ENCODE measurements at places on chromosomes 6 and 20.

DNA sequence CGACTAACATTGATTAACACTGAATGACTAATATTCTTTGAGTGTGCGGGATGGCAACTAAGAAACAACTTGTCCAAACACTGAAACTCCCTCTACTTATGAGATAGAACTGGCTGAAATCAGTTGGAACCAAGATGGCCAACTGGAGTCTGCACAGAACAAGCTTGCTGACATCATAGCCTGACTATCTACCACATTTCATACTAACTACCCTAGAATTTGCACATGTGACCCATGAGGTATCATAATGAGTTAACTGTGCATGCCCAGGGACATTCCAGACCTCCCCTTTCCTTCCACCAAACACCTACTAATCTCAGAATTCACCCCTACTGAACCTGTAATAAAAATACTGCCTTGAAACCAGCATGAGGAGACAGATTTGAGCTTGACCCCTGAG is 43.2 kb downstream of the PHIP start:
- DNase-seq = no peak

- no peak for DNase-seq
Measured at GRCh38 chr6:140344142-140344913, 969.9 kb upstream of the CITED2 start.

DNA sequence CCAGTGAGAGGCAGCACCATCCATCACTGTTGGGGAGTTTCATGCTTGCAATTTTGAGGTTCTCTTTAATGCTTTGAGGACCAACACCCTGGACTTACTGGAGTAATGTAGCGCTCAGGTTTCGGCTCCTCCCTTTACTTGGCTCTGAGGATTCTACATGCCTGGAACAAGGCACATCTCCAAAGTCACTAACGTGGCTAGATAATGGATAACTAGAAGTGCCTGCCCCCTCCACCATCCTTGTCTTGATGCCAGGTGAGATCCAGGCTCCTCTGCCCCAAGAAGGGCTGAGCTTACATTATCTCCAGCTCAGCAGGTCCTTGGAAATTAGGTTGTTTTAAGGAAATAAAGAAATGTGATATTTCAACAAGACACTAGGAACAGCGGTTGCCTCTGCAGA is 75.5 kb upstream of the ZNFX1 start:
- DNase-seq = no peak

DNA sequence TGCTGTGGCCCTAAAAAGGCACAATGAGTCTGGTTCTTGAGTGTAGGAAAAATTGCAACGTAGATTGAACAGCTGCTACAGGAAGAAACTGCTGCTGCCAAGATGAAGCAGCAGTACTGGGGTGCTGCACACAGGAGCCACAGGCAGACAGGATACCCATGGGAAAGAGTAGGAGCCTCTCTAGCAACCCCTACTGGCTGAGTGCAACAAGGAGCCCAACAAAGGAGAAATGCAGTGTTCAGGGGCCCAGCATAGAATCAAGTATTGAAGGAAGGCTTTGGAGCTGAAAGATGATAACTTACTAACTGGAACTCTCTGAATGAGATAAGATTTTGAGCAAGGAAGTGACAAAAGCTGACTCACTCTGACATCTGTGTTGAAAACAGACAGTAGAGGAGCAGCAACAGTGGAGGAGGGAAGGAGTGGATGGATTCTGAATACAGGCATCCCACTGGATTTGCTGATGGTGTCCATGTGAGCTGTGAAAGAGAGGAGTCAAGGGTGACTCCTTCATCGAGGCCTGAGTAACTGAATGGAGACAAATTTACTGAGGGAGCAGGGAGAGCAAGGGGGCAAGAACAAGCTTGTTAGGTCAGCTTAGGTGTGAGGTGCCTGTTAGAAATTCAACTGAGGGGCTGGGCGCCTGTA is 534.7 kb upstream of the JARID2 start:
- DNase-seq = no peak

GRCh38 chr6:170272341-170273065 is 18.4 kb downstream of the DLL1 start:
- no peak for DNase-seq

DNA sequence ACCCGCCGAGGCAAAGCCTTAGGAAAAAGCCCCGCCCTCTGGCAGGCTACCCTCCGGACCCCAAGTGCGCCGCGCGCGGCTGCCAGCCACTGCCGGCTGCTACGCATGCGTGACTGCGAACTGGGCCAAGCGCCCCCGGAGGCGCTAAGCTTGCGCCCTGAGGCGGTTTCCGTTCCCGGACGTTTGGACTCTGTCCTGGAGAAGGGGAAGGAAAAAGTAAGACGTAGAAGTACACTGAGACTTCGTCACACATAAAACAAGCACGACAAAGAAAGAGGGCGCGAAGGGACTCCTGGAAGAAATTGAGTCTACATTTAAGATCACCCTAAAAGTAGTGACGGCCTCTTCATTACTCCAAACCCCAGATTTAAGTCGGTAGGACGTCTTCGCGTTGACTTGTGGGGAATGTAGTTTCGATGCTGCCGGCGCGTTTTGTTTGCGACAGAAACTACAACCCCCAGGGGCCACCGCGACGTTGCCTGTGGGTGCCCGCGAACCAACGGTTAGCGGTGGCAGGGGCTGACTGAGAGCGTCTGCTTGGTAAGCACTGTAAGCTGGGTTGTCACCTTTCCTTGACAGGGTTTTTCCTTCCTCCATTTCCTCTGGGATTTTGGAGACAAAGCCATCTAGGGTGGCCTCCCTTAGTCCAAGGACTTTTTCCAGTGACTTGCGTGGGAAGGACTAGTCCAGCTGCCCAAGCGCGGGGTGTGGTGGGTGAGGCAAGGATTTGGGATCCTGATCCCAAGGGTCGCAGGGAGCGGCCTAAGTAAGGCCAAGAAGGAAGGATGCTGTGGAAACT is at the start of gene CEP57L1:
Gene CEP57L1 (plus strand): TSS at position 472 of the 799 bp plus-strand sequence. CDS start 49,715 bp downstream, outside the sequence.
- DNase-seq = peak; percentile 97

DNA sequence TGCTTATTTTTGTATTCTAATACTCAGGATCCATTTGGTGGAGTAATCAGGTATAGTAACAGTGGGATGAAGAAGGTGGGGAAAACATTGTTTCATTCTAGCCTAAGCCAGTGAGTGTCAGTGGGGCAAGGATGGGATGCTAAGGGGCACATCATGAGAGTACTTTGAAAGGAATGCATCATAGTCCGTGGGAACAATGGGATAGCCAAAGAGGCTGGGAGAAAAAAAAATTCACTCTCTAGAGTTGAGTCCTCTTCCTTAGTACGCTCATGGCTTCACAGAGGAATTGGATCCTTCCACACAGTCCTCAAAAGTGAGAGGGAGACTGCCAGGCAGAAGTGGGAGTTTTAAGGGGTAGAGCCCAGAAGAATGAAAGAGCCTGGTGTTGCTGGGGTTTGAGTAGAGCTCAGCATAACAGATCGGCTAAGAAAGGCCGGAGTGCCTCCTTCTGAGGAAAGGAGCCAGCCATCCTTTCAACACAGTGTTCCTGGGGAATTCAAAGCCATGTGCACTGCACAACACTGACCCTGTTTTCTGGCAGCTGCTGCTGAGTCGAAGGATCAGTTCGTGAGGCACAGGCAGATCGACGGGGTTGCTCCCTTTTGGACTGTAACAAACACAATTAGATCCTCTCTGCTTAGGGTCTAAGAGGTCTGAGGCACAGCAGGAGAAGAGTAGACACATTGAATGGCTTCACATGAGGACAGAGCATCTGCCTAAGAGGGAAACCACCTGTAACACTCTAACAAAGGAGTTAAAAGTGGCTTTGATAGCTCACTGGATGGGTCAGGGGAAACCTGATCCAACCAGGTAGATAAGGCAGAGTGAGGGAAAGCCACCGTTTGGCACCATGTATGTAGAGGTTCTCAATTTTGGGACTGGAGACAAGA is 61.2 kb downstream of the ELOVL5 start:
- DNase-seq = peak; percentile 27

DNA sequence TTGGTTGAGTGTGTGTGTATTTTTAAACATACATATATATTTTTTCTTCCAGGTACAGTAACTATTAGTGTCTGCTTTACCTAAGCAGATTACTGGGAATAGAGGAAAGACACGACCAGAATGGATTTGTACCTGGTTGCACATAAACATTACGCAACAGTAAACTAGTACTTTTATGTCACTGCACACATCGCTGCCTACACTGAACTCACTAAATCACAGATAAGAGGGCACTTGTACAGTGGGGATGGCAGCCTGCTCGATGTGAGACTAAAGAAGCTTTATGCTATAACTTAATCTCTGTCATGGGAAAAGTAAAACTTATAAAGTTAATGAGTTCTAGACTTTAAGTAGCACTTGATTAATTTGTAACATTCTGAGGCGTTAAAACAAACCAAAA is 89.5 kb upstream of the SIM1 start:
- DNase-seq = no peak

GRCh38 chr20:55744896-55745295 is 260.4 kb downstream of the CBLN4 start:
- DNase-seq = no peak

DNA sequence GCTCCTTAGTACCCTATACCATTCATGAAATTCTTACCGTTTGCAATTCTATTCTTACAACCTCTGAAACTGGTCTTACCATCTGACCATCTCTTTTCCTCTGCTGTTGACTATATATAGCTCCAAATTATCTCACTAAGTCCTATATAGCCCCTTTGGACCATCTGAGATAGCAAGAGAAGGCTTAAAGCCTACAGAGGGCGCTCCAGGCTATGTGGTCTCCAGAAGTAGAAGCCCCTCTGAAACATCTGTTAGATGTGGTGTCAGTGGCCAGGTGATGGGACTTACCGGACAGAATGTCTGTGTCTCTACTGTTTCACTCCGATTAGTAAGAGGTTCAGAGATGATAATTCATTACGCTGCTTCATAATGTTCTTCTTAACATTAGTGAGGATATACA is 140.7 kb upstream of the BMP2 start:
- DNase-seq = no peak

DNA sequence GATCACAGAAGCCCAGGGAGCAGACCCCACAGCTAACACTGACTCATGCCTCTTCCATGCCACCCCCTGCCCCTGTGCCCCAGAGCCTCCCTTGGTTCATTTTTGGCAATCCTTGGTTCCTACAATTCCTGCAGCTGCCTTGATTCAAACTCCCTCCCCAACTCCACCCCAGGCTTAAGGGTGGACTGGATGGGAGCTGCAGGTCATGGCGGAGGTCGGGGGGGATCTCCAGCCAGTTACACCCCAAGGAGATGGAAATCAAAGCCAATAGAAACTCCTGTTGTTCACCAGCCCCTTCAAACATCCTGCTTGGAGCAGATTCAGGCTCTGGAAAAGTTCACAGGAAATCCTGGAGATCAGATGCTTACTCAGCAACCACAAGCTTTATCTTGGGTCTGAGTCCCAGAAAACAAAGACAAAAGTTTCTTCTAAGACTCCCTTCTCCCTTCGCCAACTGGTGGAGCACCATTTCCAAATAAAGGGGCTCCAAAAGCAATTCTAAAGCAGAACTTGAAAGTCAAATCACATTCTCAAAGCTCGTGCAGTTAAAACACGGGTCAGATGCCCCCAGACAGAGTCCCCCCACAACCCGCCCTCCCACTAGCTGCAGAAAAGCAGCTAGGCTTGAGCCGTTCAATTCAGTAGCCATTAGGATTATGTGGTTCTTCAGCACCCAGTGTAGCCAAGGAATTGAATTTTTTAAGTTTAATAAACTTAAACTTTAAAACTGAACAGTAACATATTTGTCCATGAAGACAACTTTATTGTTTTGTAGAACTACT is 149.5 kb downstream of the ANKRD60 start:
- DNase-seq = no peak

- DNase-seq = no peak
Measured at GRCh38 chr20:7523288-7523687, 417.0 kb downstream of the HAO1 start.

GRCh38 chr6:57072108-57072507 is 17.9 kb upstream of the ZNF451 start:
- no peak for DNase-seq

DNA sequence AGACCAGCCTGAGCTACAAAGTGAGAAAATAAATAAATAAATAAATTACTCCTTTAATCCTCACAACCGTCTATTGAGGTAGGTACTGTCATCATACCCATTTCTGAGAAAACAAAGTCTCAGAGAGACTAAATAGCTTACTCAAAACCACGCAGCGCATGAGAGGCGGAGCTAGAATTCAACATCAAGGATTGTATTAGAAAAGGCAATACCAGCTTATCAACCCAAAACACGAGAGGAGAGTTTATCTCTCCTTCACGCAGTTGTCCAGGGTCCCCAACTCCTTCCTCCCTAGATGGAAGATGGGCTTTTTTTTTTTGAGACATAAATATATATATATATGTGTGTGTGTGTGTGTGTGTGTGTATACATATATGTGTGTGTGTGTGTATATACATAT is 12.2 kb downstream of the HNF4A start:
- no peak for DNase-seq

GRCh38 chr6:116446399-116446798 is 14.8 kb upstream of the CALHM6 start:
- DNase-seq = no peak

DNA sequence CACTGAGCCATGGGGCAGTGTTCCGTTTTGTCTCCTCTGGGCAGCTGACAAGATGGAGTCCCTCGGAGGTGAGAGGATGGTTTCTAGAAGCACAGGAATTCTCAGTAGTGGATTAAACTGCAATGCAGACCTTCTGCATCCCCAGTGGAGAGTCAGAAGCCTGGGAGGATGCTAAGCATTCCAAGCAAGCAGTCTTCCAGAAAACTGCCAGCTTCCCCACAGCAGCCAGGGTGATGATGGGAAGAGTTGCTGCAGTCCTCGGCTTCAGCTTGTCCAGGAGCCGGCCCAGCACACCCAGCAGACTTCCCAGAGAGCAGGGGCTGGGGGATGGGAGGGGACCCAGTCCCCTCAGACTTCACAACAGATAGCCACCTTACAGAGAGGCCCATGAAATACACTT is 163.6 kb downstream of the LY86 start:
- no peak for DNase-seq

DNA sequence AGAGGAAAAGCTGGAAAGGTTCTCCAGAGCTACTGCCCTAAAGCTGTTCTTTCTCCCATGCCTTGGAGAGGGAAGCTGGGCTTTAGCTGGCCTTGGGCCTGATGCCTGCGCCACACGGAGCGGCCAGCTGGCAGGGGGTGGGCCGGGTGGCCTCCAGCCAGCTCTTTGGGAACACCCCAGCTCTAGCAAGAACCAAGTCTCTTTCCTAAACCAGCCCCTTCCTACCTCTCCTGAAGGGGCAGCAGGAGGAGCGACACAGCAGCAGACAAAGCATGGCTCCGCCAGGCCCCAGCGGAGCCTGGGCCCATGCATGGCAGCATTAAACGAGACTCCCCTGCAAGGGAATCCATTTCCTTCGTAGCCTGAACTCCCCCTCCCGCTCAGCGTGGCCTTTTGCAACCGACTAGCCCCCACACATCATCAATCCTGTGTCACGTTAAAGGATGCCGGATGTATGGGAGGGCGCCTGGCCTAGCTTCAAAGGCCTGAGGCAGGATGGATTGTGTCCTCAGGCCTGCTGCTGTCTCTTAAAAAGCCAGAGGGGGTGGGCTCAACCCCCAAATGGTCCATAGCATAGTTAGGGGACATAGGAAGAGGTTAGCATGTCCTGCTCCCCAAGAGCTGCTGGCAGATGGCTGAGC is 14.0 kb downstream of the MRPS18A start:
- no peak for DNase-seq

GRCh38 chr6:73030257-73030656 is 195.0 kb downstream of the KHDC1L start:
- DNase-seq = no peak
